ELF-1 (cell line): ENCODE measurements at places on chromosomes 12 and 14.

GRCh38 chr14:97757491-97757890 is 960.3 kb downstream of the VRK1 start:
- DNase-seq: no peak

- DNase-seq: no peak
Observed at GRCh38 chr12:82818271-82819035, 131.7 kb downstream of the TMTC2 start.

GRCh38 chr14:67513631-67514108 is 19.4 kb upstream of the PLEKHH1 start:
- no peak for DNase-seq

- DNase-seq: no peak
Observed at GRCh38 chr12:30047516-30048254, 263.9 kb upstream of the TMTC1 start.

DNA sequence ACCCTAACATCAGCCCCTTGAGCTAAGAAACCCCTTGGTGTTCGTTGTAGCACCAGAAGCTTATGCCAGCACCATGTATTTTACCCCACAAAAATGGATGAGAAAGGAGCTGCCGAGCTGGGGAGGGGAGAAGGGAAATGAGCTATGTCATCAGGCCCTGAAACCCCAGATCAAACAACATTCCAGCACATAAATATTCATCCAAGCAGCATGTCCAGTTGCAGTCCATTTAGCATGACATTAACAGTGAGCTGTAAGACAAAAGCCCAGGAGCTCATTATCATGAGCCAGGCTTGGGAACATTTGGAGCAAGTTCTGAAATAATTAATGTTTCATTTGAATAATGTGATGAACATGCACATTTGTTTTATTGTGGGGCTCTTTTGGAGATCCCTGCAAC is 630.1 kb upstream of the TMEM132C start:
- DNase-seq: no peak

DNA sequence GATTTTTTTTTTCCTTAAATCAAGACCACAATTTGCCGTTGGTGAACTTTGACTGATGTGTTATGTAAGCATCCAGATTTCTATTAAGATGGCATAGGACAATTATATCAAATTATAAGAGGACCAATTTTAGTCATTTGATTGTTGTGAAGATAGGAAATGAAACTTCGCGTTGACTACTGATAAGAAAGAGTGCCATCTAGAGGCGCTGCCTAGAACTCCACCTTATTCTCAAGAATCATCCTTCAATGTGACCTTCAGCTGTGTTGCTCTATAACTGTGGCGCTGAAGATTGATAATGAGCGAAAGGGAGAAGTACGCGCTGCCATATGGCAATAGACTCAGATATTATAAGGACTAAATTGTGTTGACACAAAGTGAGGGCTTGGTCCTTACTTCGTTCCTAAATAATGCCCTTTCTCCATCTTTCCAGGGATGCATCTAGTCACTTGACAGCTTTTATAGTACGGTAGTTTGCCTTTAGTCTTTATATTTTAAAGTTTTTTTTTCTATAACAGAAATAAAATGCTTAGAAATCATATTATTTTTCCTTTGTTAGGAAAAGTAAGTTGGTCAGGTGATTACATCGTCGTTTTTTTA is 350.8 kb upstream of the STXBP6 start:
- DNase-seq: no peak

- DNase-seq: no peak
Observed at GRCh38 chr14:52690983-52691760, 4.2 kb downstream of the ERO1A start.

- DNase-seq: no peak
Observed at GRCh38 chr14:79443602-79444001, 767.7 kb downstream of the DIO2 start.

GRCh38 chr12:120397824-120398540 is 29.0 kb upstream of the MSI1 start:
- DNase-seq: no peak

- no peak for DNase-seq
Observed at GRCh38 chr12:88325816-88326189, 183.7 kb downstream of the TMTC3 start.
